ENCODE measurements at places on chromosomes 4 and X.

DNA sequence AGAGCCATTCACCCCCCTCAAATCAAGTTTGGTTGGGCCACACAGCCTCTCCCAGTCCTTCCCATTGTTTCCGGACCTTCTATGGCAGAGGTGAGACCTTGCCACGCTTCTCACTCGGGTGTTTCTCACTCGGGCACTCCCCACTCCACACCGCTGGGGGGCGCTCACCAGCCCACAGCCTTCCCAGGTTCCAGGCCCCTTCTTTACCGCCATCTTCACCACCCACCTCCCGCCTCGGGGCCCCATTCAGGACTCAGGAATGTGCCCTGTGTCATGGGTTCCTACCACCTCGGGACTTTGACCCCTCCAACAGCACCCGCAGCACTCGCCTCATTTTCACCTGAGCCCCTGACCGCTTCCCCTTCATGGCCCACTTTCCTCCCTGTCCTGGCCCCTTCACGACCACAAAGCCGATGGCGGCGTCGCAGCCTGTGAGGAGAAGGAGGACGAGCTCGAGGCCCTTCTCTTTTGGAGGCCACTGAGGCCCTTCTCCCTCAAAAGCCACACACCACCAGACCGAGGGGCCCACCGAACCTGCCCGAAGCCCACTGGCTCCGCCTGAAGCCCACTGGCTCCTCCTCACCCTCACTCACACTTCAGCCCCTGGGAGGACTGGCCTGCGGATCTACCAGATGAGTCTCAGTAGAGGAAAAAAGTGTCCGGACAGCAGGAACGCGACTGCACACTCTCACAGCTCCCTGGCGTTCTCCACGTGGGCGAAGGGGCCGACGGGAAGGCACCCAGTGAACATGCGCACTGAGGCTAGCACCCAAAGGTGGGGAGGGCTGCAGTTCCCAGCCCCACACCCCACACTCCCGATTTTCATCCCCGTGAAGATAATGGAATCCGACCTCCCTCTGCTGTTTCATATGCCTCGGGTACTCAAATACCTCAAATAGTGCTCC, at the start of gene PAGE1:
Gene PAGE1, minus strand, starts transcription at position 709 of the 905 bp plus-strand sequence. CDS start 1,214 bp downstream, outside the sequence.
- DNase-seq, result no peak

DNA sequence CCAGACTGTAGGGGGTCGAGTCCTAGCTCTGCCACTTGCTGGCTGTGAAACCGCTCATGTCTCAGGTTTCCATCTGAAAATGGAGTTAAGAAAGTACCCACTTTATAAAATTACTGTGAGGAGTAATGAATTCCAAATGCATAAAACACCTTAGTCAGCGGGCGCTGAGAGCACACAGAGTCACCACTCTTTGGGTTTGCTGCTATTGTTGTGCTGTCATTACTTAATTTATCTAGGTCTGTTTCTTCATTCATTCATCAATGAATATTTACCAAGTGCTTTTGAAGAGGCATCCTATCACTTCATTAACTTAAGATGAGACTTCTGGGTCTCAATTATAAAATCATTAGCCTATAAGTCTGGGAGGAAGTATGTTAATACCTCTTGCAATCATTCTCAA, 317.3 kb downstream of the FBXW7 start:
- DNase-seq, result no peak

GRCh38 chr4:36285784-36286480, 4.5 kb downstream of the DTHD1 start:
- peak; percentile 70 for DNase-seq

DNA sequence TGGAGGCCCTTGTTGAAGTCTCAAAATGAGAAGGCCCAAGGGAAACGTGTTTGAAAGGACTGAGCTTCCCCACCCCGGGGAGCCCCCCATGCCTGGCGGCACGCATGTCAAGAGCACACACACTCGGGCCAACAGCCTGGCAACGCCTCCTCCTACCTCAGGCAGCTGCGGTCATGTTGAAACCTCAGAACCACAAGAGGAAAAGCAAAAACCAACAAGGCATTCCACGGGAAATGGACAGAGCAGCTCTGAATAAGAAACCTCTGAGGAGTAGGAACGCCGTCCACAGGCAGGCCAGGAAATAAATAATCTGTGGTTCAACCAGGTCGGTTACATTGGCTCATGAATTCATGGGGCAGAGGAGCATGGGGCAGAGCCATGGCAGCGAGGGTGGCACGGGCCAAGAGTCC, 95.7 kb upstream of the AFAP1 start:
- no peak for DNase-seq

- no peak for DNase-seq
These were observed 58.1 kb upstream of the STARD8 start for GRCh38 chrX:68589372-68589753.

- no peak for DNase-seq
These were observed 16.6 kb upstream of the ZNF718 start for GRCh38 chr4:107444-108429.
